ENCODE measurements at places on chromosomes 5 and 9.

DNA sequence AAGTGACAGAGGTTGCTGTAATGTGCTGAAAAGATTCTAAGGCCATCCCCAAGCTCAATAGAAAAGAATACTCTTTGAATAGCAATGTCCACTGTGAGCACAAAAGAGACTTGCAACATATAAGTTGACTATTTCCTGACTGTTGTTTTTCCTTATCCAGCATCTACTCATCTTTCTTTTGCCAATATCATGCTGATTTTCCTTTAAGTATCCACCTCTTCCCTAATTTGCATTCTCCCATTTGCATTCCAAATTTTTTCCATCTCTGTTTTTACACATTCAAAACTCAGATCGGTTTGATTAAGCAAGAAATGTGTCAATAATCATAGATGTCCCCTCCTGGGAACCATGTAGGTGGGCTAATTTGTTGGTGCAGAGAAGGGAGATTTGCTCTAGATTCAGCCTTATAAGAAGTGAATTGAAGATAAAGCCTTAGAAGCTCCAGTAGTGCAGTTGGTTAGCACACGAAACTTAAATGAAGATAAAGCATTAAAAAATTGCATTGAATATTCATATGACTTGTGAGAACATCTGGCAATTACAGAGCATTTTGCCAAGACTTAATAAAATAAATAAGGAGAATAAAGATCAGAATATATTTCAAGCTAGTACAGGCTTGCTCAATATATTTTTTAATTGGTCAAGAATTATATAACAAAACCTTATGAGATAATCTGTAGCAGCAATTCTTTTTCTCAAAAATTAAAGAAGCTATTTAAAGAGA is 267.6 kb downstream of the TMEM167A start:
- DNase-seq, result no peak

- DNase-seq, result peak; percentile 96
Observed at GRCh38 chr5:74640450-74640953, at the start of gene ENC1. Gene ENC1, minus strand, starts transcription at chr5:74640728. Its CDS starts 4,243 bp downstream, at chr5:74636485.

GRCh38 chr5:1769752-1770442 is 29.7 kb downstream of the MRPL36 start:
- DNase-seq, result no peak

GRCh38 chr9:83032065-83032625 is 30.8 kb downstream of the RASEF start:
- no peak for DNase-seq

DNA sequence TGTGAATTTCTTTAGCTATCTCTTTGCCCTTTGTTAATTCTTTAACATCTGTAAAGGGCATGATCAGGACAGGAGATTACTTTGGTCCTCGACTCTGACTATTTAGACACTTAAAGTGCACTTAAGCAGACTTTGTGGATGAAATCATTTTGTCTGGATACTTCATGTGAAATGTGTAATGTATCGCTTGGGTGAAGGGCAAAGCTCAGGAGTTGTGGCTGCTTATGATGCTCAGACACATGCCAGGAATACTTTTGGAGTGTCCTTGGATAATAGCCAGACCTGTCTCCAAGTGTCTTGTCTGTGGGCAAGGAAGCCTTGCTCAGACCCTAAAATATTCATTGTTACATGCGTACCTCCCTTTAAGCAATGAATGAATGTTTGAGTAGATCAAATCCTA is 87.8 kb downstream of the RAI14 start:
- DNase-seq, result no peak

- no peak for DNase-seq
Observed at GRCh38 chr9:18658804-18659705, 185.1 kb downstream of the ADAMTSL1 start.

DNA sequence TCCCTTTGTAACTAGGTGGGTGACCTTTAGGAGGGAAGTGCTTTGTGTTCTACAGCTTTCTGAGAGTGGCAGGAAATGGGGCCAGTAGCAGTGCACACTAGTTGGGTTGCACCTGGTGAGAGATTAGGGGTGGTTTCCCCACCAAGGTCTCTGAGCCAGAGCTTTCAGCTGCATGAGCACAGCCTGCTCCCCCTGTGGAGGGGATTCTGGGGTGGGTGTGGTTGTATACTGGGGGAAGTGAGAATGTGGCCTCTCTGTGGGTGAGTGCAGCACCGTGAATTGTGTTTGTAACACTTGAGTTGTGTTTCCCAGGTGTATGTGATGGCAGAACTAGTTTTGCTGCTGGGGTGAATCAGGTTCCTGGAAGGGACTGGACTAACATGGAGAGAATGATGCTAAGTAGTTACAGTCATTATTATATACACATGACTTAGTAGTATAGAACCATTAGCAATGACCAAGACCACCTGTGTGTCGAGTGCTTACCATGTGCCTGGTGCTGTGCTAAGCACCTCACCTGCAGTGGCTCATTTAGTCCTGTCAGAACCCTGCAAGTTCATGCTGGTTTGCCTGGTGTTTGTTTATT is 11.8 kb upstream of the CXXC5 start:
- no peak for DNase-seq

- no peak for DNase-seq
Observed at GRCh38 chr9:13181652-13182051, 97.8 kb downstream of the MPDZ start.

- DNase-seq, result no peak
Observed at GRCh38 chr5:65769539-65769938, 47.5 kb downstream of the NLN start.

DNA sequence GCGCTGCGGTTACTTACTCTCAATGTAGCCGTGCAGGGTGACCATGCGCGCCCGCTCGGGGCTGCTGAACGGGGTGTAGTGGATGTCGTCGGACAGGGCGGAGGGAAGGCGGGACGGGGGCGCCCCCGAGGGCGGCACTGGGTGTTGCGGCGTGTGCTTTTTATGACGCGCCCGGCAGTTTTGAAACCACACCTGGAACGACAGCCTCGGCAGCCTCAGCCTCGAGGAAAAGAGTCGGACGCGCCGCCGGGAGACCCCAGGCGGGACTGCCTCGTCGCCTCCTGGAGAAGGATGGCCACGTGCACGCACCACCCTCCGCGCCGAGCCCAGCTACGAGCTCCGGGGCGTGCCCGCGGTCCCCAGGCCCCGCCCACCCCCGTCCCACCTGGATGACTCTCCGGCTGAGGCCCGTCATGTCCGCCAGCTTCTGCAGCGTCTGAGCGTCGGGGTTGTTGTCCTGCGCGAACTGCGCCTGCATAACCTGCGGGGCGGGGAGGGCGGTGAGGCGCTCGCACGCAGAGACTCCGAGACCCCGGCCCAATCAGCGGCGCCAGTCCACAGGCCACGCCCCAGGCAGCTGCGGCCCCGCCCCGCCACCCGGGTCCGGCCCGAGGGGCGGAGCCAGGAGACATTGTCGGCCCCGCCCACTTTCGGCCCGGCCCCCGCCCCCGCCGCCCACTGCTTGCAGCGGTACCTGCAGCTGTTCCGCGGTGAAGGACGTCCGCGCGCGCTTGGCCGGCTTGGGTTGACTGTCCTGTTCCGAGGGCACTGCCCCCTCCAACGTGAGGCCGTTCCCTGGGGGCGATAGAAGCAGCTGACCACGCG is 15.0 kb downstream of the LHX6 start:
- no peak for DNase-seq

GRCh38 chr5:108726446-108727235 is 21.1 kb upstream of the FER start:
- DNase-seq, result no peak

- DNase-seq, result no peak
Observed at GRCh38 chr5:177040814-177041420, 18.4 kb downstream of the ZNF346 start.

GRCh38 chr5:87233143-87233542 is 34.5 kb upstream of the RASA1 start:
- DNase-seq, result peak; percentile 76

- peak; percentile 80 for DNase-seq
Observed at GRCh38 chr5:132777209-132778069, at the start of gene SEPTIN8. Gene SEPTIN8, minus strand, starts transcription at chr5:132777239. Its CDS starts 102 bp downstream, at chr5:132777137.

DNA sequence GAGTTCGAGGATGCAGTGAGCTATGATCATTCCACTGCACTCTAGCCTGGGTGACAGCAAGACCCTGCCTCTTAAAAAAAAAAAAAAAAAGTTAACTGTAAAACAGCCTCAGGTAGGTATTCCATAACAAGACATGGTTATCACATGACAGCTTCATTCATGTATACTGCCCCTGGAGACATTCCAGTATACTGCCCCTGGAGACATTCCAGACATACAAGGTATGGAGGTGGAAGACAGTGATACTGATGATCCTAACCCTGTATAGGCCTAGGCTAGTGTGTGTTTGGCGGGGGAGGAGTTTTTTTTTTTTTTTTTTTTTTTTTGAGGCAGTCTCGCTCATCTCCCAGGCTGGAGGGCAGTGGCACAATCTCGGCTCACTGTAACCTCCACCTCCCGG is 105.5 kb downstream of the RICTOR start:
- DNase-seq, result no peak

DNA sequence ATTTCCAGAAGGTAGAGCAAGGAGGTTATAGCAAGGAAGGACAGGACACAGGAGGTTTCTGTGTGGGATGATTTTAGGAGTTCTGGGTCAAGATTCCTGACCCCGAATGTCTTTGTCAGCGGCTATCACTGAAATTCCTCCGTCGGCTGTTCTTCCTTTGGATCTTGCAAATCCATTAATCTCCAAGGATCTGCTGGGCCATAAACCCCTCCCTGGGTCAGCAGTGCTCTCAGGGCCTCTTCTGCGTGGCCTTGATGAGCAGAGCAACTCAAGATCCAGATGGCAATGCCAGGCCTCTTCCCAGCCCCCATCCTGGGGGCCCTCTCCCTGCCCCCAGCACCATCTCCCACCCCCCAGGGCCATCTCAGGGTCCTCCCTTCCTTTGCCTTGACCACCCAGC is 16.3 kb upstream of the COL27A1 start:
- no peak for DNase-seq

- DNase-seq, result no peak
Observed at GRCh38 chr5:66074901-66075300, 69.2 kb upstream of the SREK1 start.
